ENCODE measurements at places on chromosomes 5 and 9. TPM values are rescaled to one million over a fixed set of nuclear protein-coding genes. Genes with fewer than 3 reads are reported as not detected.
A peak's percentile ranks its signal among the peaks of the same experiment; 100 is the strongest.

GRCh38 chr9:135616619-135617537, 22.5 kb downstream of the GLT6D1 start:
- H3K4me3 ChIP-seq, result no peak overlapping the region
- no peaks in the 10 kb centered on the region for H3K36me3 ChIP-seq
- no peak for DNase-seq
- H3K4me1 ChIP-seq, result no peaks in the 10 kb centered on the region
- peaks cover 39% of the 10 kb centered on the region for H3K27me3 ChIP-seq

GRCh38 chr5:104045987-104046386, 483.4 kb upstream of the NUDT12 start:
- H3K36me3 ChIP-seq, result no peaks in the 10 kb centered on the region
- no peak for DNase-seq
- H3K27me3 ChIP-seq, result no peaks in the 10 kb centered on the region
- no peak overlapping the region for H3K27ac ChIP-seq
- H3K4me1 ChIP-seq, result no peaks in the 10 kb centered on the region

GRCh38 chr5:42691413-42691937, 65.1 kb upstream of the CCDC152 start:
- H3K27me3 ChIP-seq, result no peaks in the 10 kb centered on the region
- H3K36me3 ChIP-seq, result no peaks in the 10 kb centered on the region
- peak overlapping the region; percentile 2 for H3K4me3 ChIP-seq
- no peaks in the 10 kb centered on the region for H3K4me1 ChIP-seq
- H3K27ac ChIP-seq, result no peak overlapping the region
- DNase-seq, result no peak

- H3K27me3 ChIP-seq, result no peaks in the 10 kb centered on the region
- DNase-seq, result no peak
- H3K4me3 ChIP-seq, result no peak overlapping the region
- peaks cover 43% of the 10 kb centered on the region for H3K4me1 ChIP-seq
- peak overlapping the region; percentile 82 for H3K27ac ChIP-seq
- peaks cover 13% of the 10 kb centered on the region for H3K36me3 ChIP-seq
Observed at GRCh38 chr9:98083061-98083501, 26.5 kb downstream of the NANS start.

GRCh38 chr9:131500377-131500776, 2.3 kb upstream of the POMT1 start:
- H3K27me3 ChIP-seq, result no peaks in the 10 kb centered on the region
- H3K27ac ChIP-seq, result peak overlapping the region; percentile 97
- DNase-seq, result peak; percentile 65
- H3K36me3 ChIP-seq, result peaks cover 5% of the 10 kb centered on the region
- H3K4me3 ChIP-seq, result peak overlapping the region; percentile 96

Gene MSMP
- not detected for total RNA-seq

GRCh38 chr5:163950248-163950647, 444.8 kb downstream of the MAT2B start:
- no peaks in the 10 kb centered on the region for H3K4me1 ChIP-seq
- DNase-seq, result no peak
- no peak overlapping the region for H3K27ac ChIP-seq
- H3K4me3 ChIP-seq, result no peak overlapping the region
- H3K36me3 ChIP-seq, result no peaks in the 10 kb centered on the region

GRCh38 chr9:117224695-117225094, 190.2 kb downstream of the ASTN2 start:
- no peak overlapping the region for H3K4me3 ChIP-seq
- no peak overlapping the region for H3K27ac ChIP-seq
- no peak for DNase-seq
- H3K36me3 ChIP-seq, result no peaks in the 10 kb centered on the region

GRCh38 chr9:135704483-135704882, 2.5 kb downstream of the KCNT1 start:
- peaks cover 16% of the 10 kb centered on the region for H3K27me3 ChIP-seq
- H3K4me1 ChIP-seq, result peaks cover 2% of the 10 kb centered on the region
- no peaks in the 10 kb centered on the region for H3K36me3 ChIP-seq
- no peak for DNase-seq

GRCh38 chr5:124908581-124909451, 162.4 kb upstream of the ZNF608 start:
- no peak overlapping the region for H3K4me3 ChIP-seq
- H3K27ac ChIP-seq, result no peak overlapping the region
- no peak for DNase-seq
- no peaks in the 10 kb centered on the region for H3K36me3 ChIP-seq

- no peaks in the 10 kb centered on the region for H3K27me3 ChIP-seq
- DNase-seq, result no peak
- H3K4me3 ChIP-seq, result no peak overlapping the region
- peaks cover 8% of the 10 kb centered on the region for H3K4me1 ChIP-seq
Observed at GRCh38 chr9:72013292-72013760, 47.1 kb downstream of the C9orf57 start.

DNA sequence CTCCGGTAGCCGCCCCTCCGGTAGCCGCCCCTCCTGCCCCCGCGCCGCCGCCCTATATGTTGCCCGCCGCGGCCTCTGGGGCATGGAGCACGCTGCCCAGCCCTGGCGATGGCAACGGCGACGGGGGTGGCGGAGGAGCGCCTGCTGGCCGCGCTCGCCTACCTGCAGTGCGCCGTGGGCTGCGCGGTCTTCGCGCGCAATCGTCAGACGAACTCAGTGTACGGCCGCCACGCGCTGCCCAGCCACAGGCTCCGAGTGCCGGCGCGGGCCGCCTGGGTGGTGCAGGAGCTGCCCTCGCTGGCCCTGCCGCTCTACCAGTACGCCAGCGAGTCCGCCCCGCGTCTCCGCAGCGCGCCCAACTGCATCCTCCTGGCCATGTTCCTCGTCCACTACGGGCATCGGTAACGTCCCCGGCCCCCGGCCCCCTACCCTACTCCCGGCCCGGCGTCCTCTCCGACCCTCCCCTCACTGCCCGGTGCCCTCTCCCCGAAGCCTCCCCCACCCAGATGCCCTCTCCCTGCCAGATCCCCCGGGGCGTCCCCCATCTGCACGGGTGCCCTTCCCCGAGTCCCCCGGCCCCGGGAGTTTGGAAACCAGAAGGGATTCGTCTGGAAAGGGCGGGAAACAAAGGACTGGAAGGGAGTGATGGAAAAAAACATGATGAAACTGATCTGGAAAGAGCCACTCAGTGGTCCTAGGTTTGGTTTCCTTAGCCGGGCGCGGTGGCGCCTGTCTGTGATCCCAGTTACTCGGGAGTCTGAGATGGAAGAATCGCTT, 417 bp downstream of the SRD5A1 start:
- no peaks in the 10 kb centered on the region for H3K27me3 ChIP-seq
- no peak for DNase-seq
- H3K4me1 ChIP-seq, result peaks cover 31% of the 10 kb centered on the region
- peak overlapping the region; percentile 93 for H3K27ac ChIP-seq
- peaks cover 6% of the 10 kb centered on the region for H3K36me3 ChIP-seq
- H3K4me3 ChIP-seq, result peak overlapping the region; percentile 98

Data from T-helper 17 cell (primary cell).